ENCODE measurements at places on chromosomes 13 and 19. TPM values are rescaled to one million over a fixed set of nuclear protein-coding genes. Genes with fewer than 3 reads are reported as not detected.

The TUBA3C gene
- not detected for total RNA-seq

The C13orf42 gene
- total RNA-seq: not detected

The SNRNP70 gene
- 119 TPM for total RNA-seq

The OVOL3 gene
- total RNA-seq: not detected

The GATAD2A gene
- 30.1 TPM for total RNA-seq

The NCAN gene
- not detected for total RNA-seq

The NANOS3 gene
- total RNA-seq: not detected

The LRP3 gene
- total RNA-seq: 35.6 TPM

The MAP4K1 gene
- not detected for total RNA-seq

The RLN3 gene
- total RNA-seq: not detected

The MYPOP gene
- total RNA-seq: 1.1 TPM

The SHD gene
- not detected for total RNA-seq

The LILRB4 gene
- total RNA-seq: not detected

The RAB20 gene
- 4.1 TPM for total RNA-seq

The VN1R2 gene
- not detected for total RNA-seq

The TNFRSF19 gene
- 0.68 TPM for total RNA-seq

The CNFN gene
- total RNA-seq: not detected

The FZR1 gene
- 35.6 TPM for total RNA-seq

The SULT2B1 gene
- total RNA-seq: 0.12 TPM

The NLRP9 gene
- not detected for total RNA-seq

The TMEM147 gene
- total RNA-seq: 81.6 TPM

The GIPR gene
- total RNA-seq: not detected

The CPB2 gene
- total RNA-seq: not detected

The PCSK4 gene
- total RNA-seq: 1.5 TPM

The C5AR1 gene
- not detected for total RNA-seq

The ACP7 gene
- 0.23 TPM for total RNA-seq

The UBE2L5 gene
- 0.08 TPM for total RNA-seq

The MIA gene
- total RNA-seq: not detected

The IRS2 gene
- 2.1 TPM for total RNA-seq

The FUT1 gene
- under 0.01 TPM for total RNA-seq

The MCOLN1 gene
- total RNA-seq: 15.9 TPM
